T follicular helper cell (primary cell): ENCODE measurements at places on chromosomes 1 and 21.

DNA sequence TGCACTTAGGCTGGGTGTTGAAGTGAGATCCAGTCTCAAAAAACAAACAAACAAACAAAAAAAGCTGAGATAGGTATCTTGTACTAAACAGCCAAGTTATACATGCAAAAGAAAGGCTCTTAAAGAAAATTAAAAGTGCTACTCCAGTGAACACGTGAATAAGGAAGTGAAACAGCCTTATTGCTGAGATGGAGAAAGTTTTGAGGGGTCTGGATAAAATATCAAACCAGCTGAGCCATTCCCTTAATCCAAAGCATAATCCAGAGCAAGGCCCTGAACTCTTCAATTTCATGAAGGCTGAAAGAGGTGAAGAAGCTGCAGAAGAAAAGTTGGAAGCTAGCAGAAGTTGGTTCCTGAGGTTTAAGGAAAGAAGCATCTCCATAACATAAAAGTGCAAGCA is 360.5 kb upstream of the DAB1 start:
- no peak for DNase-seq

GRCh38 chr1:33275195-33275594 is 18.9 kb downstream of the ZNF362 start:
- DNase-seq = no peak

DNA sequence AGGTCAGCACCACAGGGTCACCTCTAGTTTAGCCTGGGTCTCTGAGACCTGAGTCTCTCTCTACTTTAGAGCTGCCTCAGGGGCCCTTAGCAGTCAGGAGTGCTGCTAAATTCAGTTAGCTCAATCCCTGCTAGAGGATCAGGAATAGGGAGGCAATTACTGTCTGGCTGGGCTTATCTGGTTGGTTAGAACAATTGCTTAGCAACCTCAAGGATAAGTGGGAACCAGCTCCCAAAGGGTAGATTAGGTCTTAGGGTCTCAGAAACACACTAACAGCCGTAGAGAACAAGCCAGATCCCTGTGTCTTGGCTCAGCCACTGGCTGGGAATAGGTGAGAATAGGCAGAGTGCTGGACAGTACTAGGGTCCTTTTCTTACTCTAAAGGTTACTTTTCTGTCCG is 7.7 kb downstream of the PM20D1 start:
- no peak for DNase-seq

DNA sequence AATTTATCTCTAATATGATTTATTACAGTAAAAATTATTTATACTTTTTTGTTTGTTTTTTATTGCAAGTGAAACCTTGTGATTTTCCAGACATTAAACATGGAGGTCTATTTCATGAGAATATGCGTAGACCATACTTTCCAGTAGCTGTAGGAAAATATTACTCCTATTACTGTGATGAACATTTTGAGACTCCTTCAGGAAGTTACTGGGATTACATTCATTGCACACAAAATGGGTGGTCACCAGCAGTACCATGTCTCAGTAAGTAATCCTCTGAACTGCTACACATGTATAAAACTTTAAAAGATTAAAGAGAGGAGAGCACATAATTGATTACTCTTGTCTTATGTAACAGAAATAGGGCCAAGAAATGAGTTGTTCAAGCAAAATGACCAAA is 4.5 kb downstream of the CFHR3 start:
- no peak for DNase-seq

DNA sequence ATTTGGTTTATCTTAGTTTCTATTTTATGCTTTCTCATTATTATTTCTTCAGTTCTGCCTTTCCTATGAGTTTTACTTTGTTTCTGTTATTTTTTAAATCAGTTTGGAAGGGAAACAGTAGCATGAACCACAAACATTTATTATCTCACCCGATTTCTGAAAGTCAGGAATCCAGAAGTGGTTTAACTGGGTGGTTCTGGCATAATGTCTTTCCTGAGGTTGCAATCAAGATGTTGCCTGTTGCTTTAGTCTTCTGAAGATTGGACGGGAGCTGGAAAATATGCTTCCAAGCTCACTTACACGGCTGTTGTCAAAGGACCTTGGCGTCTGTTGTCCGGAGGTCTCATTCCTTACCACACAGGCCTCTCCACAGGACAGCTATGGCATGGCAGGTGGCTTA is 50.4 kb downstream of the SNRPE start:
- DNase-seq = no peak

DNA sequence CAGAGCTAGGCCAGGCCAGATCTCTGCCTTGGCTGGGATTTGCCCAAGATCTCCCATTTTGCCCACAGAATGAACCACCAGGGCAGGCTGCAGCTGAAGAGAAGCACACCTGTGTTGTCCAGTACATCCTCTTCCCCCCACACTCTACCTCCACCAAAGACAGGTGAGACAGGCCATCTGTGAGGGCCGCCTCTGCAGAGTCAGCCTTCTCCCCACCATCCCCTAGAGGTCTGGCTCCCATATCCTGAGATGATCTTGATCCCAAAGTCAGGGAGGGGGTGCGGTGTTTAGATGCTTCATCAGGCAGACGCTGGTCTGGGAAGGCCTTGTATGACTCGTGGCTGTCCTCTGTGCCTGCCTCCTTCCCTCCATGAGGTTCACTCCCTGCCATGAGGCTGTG is 28.7 kb downstream of the HYI start:
- DNase-seq = no peak

DNA sequence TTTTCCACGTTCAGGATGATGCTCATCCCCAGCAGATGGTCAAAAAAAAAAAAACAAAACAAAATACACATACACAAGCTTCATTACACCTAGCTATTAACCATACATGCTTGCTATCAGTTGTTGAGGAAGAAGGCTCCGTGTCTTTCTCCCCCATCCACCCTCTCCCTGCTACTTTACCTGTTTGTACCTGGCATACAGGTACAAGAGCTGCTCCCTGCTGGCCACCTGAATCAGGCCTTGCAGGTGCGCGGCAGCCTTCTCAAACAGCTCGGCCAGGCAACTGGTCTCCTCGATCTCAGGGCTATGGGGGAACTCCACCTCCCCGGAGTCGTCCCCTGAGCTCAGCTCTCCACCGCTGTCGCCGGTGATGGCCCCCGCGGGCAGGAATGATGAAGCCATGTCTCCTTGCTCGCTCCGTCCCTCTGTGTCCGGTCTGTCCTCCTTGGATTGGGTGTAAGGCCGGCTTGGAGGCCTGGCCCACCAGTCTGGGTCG is 464 bp downstream of the ACBD6 start:
- DNase-seq = no peak

GRCh38 chr1:92886886-92887419 is 55.1 kb downstream of the RPL5 start:
- no peak for DNase-seq
